ENCODE measurements at places on chromosomes 4 and X. TPM values are rescaled to one million over a fixed set of nuclear protein-coding genes. Genes with fewer than 3 reads are reported as not detected.

The GDPD2 gene
- 2.1 TPM for polyA plus RNA-seq

The SHISA3 gene
- 0.37 TPM for polyA plus RNA-seq

The RGN gene
- polyA plus RNA-seq: 6.5 TPM

The ARX gene
- polyA plus RNA-seq: 1.6 TPM

The ARL13A gene
- not detected for polyA plus RNA-seq

The MAOB gene
- 36.4 TPM for polyA plus RNA-seq

The KCNIP4 gene
- polyA plus RNA-seq: 4.0 TPM

The FAM156A gene
- 8.4 TPM for polyA plus RNA-seq

The SLC9B1 gene
- 1.2 TPM for polyA plus RNA-seq

The XAGE5 gene
- not detected for polyA plus RNA-seq

The SOD3 gene
- 10.9 TPM for polyA plus RNA-seq

The FNIP2 gene
- 6.8 TPM for polyA plus RNA-seq

The HS6ST2 gene
- 0.41 TPM for polyA plus RNA-seq

The TBC1D14 gene
- 56.0 TPM for polyA plus RNA-seq

The ANOS1 gene
- polyA plus RNA-seq: 2.3 TPM

The BRCC3 gene
- 9.4 TPM for polyA plus RNA-seq

The APEX2 gene
- 21.8 TPM for polyA plus RNA-seq

The IGFBP7 gene
- polyA plus RNA-seq: 176 TPM

The FAM184B gene
- polyA plus RNA-seq: 0.58 TPM

The CXorf51A gene
- not detected for polyA plus RNA-seq

The GPC4 gene
- polyA plus RNA-seq: 3.7 TPM

The BTK gene
- polyA plus RNA-seq: 0.71 TPM

The RASGEF1B gene
- 8.7 TPM for polyA plus RNA-seq

The HGFAC gene
- 0.88 TPM for polyA plus RNA-seq

The TLR10 gene
- polyA plus RNA-seq: 0.20 TPM

The SLC2A9 gene
- polyA plus RNA-seq: 5.2 TPM

The SULT1E1 gene
- not detected for polyA plus RNA-seq

The ODAM gene
- not detected for polyA plus RNA-seq

The CFAP299 gene
- not detected for polyA plus RNA-seq

The MAGEB16 gene
- not detected for polyA plus RNA-seq
